Activated CD8-positive, alpha-beta memory T cell treated with anti-CD3 and anti-CD28 coated beads for 48 hours (primary cell): ENCODE measurements at places on chromosomes 11 and 22.

DNA sequence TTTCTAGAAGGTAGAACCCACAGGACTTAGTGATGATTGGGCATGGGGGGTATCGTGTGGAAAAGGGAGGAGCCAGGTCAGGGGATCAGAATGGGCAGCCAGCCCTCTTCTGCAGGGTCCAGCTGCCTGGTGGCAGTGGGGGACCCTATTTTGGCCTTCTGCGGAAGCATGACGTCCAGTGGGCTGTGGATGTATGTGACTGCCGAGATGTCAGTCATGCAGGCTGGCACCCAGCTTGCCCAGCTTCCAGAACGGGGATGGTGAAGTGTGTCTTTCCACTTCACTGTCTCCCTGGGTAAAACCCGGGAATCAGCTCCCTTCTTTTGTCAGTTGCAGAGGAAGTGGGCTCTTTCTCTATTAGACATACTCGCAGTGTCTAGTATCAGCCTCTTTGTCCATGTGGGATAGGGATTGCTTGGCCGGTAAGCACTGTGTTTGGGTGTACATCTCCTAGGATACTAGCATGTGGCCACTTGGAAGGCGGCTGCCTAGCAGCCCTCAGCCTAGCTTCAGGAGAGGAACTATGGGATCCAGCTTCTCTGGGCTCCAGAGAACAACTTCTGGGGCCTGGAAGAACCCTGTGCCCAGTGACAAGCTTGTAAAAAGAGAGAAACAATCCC, 51.4 kb downstream of the GRIK4 start:
- DNase-seq, result no peak

GRCh38 chr11:112795911-112796649, 165.1 kb upstream of the NCAM1 start:
- no peak for DNase-seq

GRCh38 chr22:40019100-40019499, 24.3 kb downstream of the FAM83F start:
- DNase-seq, result no peak

- no peak for DNase-seq
These were observed 10.0 kb downstream of the RRP7A start for GRCh38 chr22:42509548-42509947.

- DNase-seq, result no peak
These were observed 56.7 kb downstream of the PHF21B start for GRCh38 chr22:44952863-44953746.

DNA sequence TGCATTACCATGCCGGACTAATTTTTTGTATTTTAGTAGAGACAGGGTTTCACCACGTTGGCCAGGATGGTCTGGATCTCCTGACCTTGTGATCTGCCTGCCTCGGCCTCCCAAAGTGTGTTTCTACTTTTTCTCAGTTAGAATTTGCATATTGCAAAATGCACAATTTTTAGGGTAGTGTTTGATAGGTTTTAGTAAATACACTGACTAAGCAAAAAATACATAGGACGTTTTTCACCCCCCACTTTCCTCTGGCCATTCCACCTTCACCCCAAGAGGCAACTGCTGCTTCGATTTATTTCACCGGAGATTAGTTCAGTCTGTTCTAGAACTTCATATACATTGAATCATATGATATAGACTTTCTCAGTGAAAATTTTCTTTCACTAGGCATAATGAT, 1269.1 kb downstream of the TBC1D22A start:
- DNase-seq, result no peak

DNA sequence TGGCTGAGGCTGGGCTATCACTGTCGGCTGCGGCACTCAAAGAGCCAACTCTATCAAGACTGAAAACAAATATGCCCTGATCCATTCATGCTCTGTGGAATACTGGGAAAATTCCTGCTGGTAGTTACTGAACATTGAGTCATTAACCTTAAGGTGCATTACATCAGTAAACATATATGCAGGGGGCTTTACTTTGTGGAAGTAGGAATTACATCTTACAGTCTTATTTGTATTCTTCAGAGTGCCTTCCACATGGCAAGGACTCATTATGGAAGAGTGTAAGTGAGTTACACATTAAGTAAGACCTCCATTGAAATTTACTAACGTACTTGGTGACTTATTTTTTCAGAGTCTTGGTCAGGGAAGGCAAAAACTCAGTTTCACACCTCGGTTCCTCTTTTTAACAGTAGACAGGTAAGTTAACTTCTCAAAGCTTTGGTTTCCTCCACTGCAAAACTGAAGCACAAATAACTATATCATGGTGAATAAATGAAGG, 4.5 kb downstream of the OR5B21 start:
- DNase-seq, result no peak

DNA sequence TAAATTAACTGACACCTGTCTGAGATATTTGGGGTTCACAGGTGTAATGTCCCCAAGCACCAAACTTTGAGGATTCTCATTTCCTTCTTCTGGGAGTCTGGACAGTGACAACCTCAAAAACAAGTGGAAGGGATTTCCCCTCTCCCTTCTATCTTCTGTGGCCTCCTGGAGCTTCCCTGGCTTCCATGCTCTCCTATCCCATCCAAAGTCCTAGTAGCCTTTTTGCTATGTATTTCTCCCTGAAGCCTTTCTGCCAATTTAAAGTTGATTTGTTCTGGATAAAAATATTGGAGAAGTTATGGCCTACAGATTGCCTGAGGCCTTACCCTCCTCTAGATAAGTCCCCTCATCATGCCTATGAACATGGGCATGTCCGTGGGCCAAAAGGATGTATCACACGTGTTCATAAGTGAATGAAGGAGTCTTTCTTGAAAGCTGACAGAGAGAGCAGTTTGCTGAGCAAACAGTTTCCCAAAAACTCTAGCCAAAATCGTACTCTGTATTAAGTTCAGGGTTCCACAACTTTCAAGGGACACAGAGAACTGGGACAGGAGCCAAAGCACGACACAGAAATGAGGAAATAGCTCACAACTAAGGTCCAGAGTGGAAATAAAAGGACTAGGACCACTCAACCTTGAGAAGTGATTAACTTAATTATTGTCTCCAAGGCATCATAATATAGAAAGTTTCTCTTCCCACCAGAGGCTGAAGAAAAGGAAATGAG, 6.7 kb downstream of the HEPACAM start:
- no peak for DNase-seq
